ENCODE measurements at places on chromosomes 7 and 10.

DNA sequence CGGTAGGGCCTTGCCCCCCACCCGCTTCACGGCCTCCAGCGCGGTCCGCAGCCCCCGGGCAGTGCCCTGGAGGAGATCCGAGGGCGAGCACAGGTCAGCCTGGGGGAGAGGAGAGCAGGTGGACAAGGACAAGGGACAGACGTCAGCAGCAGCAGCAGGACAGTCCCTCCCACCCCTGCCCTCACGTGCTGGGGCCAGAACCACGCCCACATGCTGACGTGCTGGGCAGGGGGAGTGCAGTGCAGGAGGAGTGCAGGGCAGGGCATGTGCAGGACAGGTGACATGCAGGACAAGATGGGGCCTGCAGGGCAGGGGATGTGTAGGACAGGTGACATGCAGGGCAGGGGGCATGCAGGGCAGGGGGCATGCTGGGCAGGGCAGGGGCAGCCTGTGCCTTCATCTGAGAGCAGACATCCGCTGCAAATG, 1.5 kb upstream of the SAP25 start:
- DNase-seq: no peak

- no peak for DNase-seq
Measured at GRCh38 chr10:91051829-91052228, 130.9 kb upstream of the ANKRD1 start.

DNA sequence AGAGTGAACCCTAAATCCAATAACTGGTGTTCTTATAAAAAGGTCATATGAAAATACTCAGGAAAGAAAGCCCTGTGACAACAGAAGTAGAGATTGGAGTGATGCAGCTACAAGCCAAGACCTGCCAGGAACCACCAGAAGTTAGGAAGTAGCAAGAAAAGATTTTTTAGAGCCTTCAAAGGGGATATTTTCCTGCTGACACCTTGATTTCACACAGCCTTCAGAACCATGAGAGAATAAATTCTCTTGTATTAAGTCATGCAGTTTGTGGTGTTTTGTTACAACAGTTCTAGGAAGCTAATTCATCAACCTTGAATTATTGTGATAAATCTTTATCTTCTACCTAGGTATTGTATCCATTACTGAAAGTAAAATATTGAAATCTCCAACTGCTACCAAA, 81.0 kb downstream of the HYCC1 start:
- DNase-seq: no peak

GRCh38 chr10:128575761-128576160, 449.5 kb upstream of the MKI67 start:
- DNase-seq: no peak

- DNase-seq: peak; percentile 93
Measured at GRCh38 chr7:100465702-100466311, 1.7 kb upstream of the SPACDR start.

DNA sequence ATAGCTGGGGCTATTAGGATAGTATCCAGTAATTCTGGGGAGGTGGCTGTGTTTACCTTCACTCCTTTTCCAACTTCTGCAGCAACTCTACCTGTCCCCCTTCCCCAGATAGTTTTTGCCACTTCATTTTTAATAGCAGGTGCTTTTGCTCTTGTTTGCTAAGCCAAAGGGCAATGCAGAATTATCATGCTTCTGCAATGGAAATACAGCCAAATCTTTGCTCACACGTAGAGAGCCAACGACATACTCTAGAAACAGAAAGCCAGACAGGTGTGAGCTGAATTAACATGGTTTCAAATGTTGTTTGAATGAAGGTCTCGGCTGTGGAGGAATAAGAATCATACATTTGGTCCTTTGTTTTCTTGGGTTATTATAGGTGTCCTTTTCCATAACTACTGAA, 14.4 kb downstream of the PLEKHS1 start:
- no peak for DNase-seq

GRCh38 chr10:29131952-29132547, 156.8 kb upstream of the LYZL1 start:
- DNase-seq: no peak

DNA sequence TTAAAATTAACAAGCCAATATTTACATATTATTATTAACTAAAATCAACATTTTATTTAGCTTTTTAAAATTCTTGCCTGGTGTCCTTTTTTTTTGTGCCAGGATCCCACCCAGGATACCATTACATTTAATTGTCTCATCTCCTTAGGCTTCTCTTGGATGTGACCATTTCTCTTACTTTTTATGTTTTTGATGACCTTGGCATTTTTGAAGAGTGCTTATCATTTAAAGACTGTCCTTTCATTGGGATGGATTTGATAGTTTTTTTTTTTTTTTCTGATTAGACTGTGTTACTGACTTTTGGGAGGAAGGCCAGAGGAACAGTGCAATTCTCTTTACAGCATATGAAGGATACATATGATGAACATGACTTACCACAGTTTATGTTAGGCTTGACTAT, 181.4 kb upstream of the SMIM30 start:
- no peak for DNase-seq

DNA sequence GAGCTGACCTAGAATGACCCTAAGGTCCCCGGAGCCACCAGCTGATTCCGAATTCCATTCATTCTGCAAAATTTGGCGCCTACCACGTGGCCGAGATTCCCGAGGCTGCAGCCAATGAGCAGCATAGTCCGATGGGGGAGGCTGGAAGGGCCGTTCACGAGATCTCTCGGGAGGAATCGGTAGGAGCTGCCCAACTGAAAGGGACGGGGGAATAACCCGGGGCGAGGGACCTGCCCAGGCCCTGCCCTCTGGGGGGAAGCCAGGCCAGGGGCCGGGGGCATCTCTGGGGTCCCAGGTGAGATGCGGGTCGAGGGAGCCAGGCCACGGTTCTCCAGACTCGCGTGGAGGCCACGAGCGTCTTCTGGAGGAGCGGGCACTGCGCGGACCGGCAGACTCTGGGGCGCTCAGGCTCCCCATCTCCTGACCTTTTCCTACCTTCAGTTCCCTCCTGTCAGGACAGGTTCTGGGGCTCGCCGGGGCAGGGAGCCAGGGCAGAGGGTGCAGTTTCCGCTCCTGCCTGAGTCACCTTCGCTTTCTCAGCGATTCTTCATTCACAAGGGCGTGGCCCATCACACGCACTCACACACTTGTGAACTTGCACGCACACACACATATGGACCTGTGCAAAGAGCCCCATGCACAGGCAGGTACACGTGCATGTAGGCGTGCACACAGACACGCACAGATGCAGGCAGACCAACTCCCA, 173.4 kb downstream of the RNF216 start:
- no peak for DNase-seq

GRCh38 chr7:80153446-80153845, 18.8 kb downstream of the GNAI1 start:
- no peak for DNase-seq

DNA sequence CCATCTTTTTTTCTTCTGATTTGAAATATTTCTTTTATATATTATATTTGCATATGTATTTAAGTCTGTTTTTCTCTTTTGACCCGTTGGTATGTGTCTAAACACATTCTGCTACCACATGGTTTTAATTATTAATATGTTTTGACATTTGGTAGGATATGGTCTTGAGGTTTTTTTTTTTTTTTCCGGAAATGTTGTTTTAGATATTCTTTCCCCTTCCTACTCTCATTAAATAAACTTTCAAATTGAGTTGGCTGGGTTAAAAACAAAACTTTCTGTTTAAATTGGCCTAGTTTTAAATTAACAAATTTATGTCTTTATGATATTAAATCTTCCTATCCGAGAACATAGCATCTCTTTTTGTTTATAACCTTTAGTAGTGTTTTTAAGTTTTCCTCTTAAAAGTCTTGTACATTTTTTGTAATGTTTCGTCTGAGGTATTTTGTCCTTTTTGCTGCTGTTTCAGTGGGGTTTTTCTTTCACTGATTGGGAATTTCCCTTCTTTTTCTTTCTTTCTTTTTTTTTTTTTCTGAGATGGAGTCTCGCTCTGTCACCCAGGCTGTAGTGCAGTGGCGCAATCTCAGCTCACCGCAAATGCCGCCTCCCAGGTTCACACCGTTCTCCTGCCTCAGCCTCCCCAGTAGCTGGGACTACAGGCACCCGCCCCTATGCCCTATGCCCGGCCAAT, 25.4 kb downstream of the STAM start:
- no peak for DNase-seq

DNA sequence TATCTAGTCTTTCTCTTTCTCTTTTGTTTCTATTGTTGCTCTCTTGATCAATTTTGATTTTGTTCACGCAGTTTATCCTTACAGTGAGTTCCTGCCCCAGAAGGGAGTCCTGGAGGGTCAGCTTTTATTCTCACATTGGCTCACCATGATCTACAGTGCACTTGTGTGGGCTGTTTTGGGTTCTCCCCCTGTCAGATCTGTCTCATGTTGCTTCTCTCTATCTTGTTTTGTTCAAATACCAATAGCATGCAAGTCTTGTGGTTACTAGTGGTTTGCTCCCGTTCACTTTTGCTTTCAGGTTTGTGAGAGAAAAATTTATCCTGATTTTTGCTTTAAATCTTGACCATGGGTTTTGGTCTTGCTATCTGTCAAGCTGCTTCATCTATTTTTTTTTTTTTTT, 74.3 kb downstream of the PTN start:
- no peak for DNase-seq

- DNase-seq: no peak
Measured at GRCh38 chr10:75358132-75358531, 43.4 kb downstream of the ZNF503 start.

GRCh38 chr7:44162785-44163395, 21.8 kb upstream of the MYL7 start:
- no peak for DNase-seq

- DNase-seq: no peak
Measured at GRCh38 chr7:127844707-127845331, 186.4 kb downstream of the LRRC4 start.

GRCh38 chr10:1465418-1465911, 271.9 kb downstream of the ADARB2 start:
- DNase-seq: peak; percentile 8

GRCh38 chr7:68476966-68477365, 1121.3 kb upstream of the AUTS2 start:
- no peak for DNase-seq

- no peak for DNase-seq
Measured at GRCh38 chr7:20464891-20465290, 134.2 kb downstream of the ITGB8 start.

GRCh38 chr7:155913291-155913690, 101.0 kb upstream of the SHH start:
- no peak for DNase-seq

DNA sequence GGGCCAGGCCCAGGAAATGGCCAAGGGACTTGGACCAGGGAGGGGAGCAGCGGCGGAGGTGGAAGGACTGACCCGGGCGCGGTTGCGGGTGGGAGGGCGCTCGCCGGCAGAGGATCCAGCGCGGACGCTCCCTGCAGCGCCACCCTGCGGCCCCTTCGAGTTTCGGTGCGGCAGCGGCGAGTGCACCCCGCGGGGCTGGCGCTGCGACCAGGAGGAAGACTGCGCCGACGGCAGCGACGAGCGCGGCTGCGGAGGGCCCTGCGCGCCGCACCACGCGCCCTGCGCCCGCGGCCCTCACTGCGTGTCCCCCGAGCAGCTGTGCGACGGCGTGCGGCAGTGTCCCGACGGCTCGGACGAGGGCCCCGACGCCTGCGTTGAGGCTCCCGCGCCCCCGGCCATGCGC, 16.8 kb upstream of the ZNF467 start:
- DNase-seq: no peak

DNA sequence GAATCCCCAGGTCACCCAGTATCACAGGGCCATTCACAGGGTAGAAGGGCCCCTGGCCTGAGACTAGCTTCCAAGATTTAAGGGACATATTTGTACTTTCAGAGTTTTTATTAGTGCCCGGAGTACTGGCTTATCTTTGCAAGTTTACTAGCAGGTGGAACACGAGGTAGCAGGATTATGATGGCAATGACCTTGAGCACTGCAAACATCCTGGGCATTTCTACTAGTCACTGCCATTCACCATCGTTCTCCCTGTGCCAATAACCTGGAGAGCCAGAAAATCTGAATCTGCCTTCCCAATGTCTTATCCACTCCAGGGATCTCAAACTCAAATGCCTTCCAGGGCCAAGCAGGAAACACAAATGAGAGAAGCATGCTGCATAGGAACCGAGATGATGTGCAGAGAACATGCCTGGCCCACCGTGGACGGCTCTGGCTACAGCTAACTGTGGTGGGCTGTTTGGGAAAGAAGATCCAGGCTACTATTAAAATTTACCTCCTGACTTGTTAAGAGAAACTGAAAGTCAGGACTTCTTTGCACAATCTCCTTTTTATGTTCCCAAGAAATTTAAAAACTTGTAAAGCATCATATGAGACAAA, 16.7 kb downstream of the FAM53B start:
- DNase-seq: no peak

GRCh38 chr10:110827875-110828274, 43.9 kb upstream of the PDCD4 start:
- DNase-seq: no peak

GRCh38 chr7:39880556-39880955, 69.5 kb upstream of the CDK13 start:
- no peak for DNase-seq

GRCh38 chr10:96610817-96611216, 24.0 kb upstream of the TM9SF3 start:
- no peak for DNase-seq

GRCh38 chr10:30353851-30354250, 4.8 kb upstream of the MTPAP start:
- DNase-seq: no peak

- DNase-seq: peak; percentile 17
Measured at GRCh38 chr10:79266543-79267312, 80.5 kb upstream of the PPIF start.

DNA sequence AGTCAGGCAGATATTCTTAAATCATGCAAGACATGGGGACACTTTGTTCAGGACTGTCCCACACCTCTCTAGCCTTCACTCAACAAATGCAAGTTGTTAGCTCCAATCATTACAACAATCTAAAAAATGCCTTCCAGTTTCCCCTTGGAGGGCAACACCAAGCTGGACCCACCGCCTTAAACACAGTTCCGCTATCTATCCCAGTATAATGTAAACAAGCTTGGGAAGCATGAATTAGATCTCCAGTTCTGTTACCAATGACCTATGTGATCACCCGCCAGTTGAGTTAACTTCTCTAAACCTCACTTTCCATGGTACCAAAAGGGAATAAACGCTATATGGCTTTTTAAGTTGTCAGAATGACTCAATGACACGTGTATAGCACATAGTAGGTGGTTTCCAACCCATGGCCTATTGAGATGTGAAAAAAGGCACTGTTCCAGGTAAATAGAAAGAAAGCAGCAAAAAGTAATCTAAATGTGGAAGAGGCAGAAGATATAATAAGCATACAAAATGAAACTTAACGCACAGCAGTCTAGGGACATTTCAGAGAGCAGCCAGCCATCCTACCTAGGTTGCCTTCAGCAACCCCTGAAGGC, 2.4 kb upstream of the REEP3 start:
- DNase-seq: no peak

DNA sequence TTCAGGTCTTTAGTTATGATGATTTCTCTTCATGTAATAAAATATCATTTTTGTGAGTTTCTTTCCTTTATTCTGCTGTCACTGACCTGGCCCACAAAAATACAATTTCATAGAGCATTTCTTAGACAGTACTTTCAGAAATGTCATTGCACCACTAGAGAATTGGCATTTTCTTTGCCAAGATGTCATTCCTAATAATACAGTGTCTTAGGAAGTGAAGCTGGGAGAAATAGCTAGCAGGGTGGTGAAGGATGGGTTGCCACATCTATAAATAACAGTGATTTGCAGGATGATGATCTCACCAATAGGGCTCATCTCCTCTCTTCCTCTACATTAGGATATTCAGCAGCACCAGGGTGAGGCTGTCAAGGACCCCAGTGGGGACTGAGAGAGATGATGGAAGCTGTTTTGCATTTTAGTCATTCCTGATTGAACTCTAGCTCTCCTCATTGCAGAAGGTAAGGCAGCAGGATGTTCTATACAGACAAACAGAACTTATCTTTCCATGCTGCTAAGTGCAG, 452.1 kb downstream of the NXPH1 start:
- DNase-seq: no peak

Measured in COLO829 (cell line).